ENCODE measurements at places on chromosomes 3 and 15.

DNA sequence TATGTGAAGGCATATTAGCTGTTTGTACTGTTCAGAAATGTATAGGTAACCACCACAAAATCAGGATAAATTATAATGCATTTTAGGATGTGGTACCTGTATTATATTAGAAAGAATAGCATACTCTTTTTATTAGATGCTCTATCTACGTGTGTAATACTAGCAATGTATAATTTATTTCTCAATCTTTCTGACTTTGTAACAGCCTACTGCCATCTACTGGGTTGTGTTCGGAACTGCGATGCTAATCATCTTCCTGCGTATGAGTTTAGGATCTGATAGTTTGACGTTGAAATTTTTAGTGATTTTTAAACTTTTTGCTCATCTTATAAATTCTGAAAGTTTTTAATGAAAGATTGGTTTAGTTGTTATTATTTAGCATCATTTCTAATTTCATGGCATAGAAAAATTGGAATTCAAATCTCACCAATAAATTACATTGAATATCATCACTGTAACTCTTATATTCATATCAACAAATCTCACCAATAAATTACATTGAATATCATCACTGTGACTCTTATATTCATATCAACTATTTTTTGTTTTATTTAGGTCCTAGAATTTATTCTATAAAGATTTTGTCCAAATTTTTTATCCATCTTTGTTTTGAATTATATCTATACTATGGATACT is 322.7 kb upstream of the ZNF717 start:
- no peak for DNase-seq

- no peak for DNase-seq
These were observed 56.3 kb downstream of the CFAP20DC start for GRCh38 chr3:58993547-58993946.

GRCh38 chr3:175851541-175851940 is 992.4 kb downstream of the NAALADL2 start:
- DNase-seq = no peak

GRCh38 chr15:79027532-79028410 is 62.8 kb downstream of the RASGRF1 start:
- DNase-seq = no peak

GRCh38 chr15:41797201-41797944 is 23.1 kb downstream of the MAPKBP1 start:
- no peak for DNase-seq

DNA sequence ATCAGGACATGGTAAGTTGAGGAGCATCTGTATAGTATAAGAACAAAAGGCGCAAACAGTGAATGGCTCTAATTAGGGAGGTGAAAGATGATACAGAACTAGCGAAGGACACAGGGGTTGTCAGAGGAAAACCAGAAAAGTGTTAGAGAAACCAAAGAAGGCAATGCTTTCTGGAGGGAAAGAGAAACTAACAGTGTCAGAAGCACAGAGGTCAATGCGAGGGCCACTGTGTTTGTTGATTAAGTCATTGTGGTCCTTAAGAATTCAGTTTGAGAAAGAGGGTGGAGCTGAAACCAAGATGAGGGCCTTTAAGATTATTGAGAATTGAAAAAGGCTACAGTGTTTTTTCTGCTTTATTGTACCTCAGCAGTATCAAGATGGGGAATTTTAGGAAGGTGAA is 28.8 kb downstream of the ATG7 start:
- DNase-seq = no peak

DNA sequence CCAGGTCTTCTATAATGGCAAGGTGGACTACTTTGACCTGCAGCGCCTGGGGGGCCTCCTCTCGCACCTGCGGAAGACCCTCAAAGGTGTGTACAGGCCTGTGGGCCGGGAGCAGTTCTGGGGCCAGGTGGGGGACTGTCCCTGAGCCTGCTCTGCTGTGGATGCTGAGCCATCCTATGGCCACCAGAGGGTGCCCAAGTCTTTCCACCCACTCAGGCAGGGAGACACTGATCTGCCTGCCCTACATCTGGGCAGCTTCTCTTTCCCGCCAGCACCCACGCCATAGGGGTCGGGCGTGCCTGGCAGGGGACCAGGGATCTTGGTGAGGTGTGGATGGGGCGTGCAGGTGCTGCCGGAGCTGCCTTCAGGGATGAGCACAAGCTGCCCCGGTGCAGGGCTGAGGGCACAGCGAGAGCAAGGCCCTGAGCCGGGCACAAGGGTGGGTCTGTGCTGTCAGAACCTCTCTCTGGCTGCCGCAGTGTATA is 14.1 kb downstream of the RNF123 start:
- peak; percentile 91 for DNase-seq

GRCh38 chr3:111159391-111159790 is 87.8 kb downstream of the NECTIN3 start:
- DNase-seq = no peak

- no peak for DNase-seq
These were observed 9.5 kb downstream of the CMTM7 start for GRCh38 chr3:32401126-32401525.

DNA sequence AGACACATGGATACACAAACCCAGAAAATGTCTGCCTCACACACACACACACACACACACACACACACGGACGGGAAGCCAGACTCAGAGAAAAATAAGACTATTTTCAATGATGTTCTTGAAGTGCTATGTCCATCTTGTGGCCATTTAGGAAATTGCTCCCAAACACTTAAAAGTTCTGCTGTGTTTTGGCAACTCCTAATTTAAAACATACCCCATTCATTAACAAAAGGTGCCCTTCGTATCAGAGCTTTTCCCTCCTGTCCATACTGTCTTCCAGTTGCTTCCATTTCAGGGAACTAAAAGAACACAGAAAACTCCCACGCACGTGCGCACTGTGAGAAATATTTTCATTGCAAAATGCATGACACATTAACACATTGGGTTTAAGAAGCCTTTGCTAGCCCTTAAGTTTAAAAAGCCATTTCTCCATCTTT is 44.6 kb downstream of the SLC12A1 start:
- DNase-seq = no peak

DNA sequence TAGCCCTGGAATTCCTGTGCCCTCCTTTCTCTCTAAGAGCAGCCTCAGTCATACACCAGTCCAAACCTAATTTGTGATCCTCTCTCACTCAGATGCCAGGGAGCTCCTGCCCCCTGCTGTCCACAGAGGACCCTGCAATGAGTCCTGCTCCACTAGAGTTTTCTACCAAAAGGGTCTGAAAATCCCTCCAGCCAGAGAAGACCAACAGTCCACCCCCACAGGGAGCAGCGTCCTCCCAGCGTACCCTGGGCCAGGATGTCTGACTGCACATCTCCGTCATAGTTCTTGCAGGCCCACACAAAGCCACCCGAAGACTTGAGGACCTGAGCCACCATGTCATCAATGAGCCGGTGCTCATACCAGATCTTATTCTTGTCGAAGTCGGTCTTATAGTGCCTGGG is 15.4 kb downstream of the IDH2 start:
- peak; percentile 55 for DNase-seq

DNA sequence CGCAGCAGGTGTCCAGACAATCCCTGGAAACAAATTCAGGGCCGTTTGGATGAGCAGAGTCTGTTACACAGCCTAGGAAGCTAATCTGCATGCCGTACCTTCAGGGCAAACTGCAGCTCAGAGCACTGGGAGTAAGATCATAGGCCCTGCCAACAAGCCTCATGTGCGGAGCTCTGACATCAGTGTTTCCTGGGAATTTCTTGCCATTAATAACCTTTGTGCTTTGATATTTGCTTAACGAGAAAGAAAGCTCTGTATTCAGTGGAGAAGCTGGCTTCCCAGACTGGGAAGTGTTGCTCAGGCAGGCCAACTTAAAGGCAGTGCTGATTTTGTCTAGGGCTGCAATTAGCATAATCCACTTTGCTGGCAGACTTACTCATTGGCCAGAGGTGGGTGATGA is 116.1 kb upstream of the KLHL25 start:
- DNase-seq = no peak

DNA sequence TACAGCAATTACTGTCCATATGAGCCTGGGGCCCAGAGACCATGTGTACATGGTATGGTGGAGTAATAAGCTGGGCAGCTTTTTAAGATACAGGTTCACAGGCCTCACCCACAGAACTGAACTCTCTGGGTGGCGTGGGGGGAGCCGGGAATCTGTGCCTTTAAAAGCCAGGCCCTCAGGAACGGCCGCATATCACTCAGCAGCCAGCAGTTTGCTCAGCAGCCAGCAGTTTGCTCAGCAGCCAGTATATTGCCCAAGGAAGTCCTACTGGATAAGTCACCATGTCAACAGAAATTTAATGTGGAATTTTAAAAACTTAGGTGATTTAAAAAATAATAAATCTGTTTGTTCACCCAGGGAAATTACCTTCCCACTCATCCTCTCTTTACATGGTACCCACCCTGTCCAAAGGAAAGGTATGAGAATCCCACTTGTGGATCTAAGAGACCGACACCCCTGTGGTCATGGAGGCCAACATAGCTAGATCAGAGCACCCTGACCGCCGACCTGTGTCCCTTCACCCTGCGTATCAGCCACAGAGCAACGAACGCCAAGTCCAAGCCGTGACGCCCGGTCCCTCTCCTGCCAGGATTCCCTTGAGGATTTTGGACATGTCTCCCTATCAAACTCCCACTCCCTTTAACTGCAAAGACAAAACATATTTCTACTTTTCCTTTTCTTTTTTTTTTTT is 95.7 kb upstream of the CHRM5 start:
- no peak for DNase-seq

GRCh38 chr15:62391641-62392262 is 226.7 kb upstream of the C2CD4B start:
- DNase-seq = peak; percentile 24

DNA sequence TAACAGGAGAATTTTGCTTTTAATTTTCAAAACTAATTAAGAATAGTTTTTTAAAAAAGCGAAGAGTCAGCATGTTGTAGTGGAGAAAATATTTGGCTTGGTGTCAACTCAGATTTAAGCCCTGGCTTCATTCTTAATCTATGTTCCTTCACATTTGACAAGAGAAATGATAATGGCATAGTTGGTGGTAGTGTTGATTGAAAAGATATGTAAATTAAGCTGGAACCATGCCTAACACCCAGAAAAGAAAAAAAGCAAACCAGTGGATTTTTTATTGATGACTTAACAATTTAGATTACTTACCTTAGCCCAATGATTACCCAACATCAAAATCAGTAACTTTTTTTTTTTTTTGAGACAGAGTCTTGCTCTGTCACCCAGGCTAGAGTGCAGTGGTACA is 27.4 kb downstream of the TCAIM start:
- DNase-seq = no peak

DNA sequence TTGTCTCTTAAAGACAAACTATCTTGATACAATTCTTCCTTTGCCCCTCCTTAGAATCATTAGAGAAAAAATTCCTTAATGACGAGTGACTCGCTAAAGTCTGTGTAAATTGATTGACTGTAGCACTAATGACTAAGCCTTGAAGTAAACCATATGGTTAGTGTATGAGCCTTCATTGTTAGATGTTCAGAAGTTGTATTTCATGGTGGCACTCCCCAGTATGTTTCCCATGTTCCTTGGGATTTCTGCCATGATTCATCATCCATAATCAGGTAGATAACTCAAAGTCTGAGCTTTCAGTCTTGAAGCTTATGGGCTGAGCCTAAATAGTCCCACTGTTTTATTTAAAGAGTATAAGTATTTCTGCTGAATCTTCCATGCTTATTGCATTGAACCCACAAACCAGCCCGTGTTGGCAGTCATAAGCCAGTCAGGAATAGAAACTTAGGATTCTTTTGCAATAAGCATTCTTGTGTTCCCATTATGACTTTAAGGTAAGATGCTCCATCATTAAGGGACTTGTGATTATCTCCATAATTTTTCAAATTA is 371.2 kb upstream of the RARB start:
- DNase-seq = no peak

GRCh38 chr15:93451265-93451664 is 362.3 kb upstream of the RGMA start:
- no peak for DNase-seq

GRCh38 chr3:64067506-64068346 is 44.4 kb upstream of the PSMD6 start:
- no peak for DNase-seq

DNA sequence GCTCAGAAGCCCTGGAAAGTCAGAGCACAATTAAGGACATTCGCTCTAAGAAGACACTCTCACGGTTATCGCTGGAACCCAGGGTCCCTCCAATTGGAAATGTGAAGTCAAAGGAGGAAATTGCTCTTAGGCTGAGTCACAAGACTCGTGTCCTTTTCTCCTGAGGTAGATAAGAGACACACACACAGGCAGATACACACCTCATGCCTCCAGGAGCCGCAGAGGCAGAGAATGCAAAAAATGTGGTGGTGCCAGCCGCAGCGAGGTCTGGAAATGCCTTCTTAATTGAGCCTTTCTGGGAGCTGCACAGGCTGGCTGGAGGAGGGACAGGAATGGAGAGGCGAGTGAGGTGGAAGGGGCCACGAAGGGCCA is 189.3 kb downstream of the OPA1 start:
- DNase-seq = no peak

DNA sequence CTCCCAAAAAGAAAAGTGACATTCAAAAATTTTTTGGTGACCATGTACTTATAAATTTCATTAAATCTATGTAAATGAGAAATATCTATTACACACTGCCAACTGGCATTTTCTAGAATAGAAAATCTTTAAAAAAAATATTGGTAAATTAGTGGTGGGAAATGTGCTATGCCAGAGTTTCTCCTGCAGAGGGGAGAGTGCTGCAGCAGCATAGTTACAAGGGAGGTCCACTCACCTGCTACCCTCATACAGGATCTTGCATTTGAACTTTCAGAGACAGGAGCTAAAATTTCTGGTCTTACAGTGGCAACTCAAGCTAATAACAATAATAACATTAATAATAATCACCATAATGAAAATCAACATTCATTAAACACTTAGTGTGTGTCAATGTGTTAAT is 459.6 kb downstream of the NSUN3 start:
- DNase-seq = no peak

GRCh38 chr3:9780458-9780812 is 10.7 kb upstream of the CAMK1 start:
- no peak for DNase-seq

DNA sequence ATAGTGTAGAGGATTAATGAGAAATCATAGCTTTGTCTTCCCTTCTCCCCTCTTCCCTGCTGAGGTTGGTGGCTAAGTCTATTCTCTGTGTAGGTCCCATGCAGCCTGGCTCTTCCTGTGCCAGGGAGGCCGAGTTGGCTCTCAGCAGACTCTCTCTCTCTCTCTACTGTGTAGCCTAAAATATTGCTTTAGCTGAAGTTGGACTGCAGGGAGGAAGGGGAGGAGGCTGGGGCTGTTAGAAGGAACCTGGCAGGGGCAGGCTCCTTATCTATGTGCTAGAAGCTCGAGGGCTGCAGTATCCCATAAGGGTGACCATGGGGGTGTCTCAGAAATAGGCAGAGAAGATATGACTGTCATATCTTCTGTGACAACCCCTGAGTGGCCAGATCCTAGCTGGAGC is 160.8 kb downstream of the EPHB1 start:
- no peak for DNase-seq

DNA sequence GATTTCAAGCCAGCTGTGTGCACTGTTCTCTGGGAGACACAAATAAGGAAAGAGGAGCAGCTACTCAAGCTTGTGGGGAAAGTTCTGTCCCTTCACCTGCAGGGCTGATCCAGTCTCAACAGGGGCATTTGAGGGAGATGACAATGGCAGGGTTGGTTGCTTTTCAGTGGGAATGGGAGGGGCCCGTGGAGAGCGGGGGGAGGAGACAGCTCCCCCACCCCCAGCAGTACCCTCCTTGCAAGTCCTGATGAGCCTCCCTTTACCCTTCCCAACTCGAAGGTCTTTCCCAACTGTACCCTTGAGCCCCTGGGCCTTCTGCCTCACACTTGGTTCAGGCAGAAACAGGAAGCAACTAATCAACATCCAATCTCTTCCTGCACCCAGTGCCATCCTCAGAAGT is 71.8 kb upstream of the SNRPA1 start:
- DNase-seq = no peak

GRCh38 chr3:71317140-71317539 is 266.4 kb downstream of the FOXP1 start:
- DNase-seq = no peak

All from GM12892 (cell line).